ENCODE measurements at places on chromosomes 1 and 21. TPM values are rescaled to one million over a fixed set of nuclear protein-coding genes. Genes with fewer than 3 reads are reported as not detected.

Gene HIVEP3
- 7.6 TPM for total RNA-seq

Gene CD101
- total RNA-seq: 0.06 TPM

Gene RASSF5
- 1.1 TPM for total RNA-seq

Gene MSH4
- not detected for total RNA-seq

Gene SIM2
- total RNA-seq: 1.7 TPM

Gene MRPS14
- 14.9 TPM for total RNA-seq

Gene MYOC
- total RNA-seq: not detected

Measured in glomerular endothelial cell (primary cell).